Hematopoietic multipotent progenitor cell treated with erythropoietin and hydrocortisone succinate and interleukin-3 and kit ligand, for 8 days (in vitro differentiated cells): ENCODE measurements at places on chromosomes 12 and 14.
A peak's percentile ranks its signal among the peaks of the same experiment; 100 is the strongest.

DNA sequence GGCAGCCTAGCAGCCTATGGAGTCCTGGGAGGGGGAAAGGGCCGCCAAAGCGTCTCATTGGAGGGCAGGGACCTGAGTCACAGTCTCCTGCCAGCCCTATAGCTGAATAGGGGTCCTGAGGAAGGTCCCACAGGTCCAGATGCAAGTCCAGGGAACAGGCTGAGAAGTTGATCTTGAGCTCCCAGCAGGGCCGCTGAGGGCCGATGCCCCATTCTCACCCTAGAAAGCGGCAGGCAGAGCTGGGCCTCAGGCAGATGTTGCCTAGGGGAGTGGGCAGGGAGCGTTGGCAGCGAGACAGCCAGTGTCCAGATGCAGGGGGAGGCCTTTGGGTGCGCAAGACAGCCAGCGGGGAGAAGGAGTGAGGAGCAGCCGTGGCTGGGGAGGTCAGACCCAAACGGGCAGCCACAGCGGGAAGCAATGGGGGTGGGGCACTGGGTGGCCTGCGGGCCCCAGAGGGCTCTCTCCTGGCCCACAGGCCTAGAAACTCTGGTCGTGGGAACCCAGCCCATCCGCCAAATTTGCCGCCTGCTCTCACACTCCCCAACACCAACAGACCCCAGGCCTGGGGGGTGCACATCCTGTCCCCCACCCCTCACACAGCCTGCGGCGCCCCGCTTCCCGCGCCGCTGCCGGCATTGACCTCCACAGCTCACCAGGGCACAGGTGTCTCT is 1.1 kb downstream of the HDAC7 start:
- DNase-seq: peak; percentile 55

DNA sequence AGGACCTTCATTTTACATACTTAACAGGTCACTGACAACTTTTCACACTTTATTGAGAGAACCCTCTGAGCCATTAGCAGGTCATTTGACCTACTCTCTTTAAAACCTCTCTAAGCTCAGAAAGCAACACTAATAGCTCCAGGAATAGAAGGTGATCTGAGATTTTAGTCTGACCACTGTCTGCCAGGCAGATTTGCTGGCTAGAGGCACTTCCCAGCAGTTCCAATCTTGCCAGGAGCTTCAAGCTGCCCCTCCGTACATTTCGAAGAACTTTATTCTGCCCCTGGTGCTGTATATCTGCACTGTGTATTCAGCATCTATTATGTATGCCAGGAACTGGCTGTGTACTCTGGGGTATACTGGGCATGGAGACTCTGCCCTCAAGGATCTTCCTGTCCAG is 56.3 kb downstream of the GPHB5 start:
- no peak for DNase-seq

DNA sequence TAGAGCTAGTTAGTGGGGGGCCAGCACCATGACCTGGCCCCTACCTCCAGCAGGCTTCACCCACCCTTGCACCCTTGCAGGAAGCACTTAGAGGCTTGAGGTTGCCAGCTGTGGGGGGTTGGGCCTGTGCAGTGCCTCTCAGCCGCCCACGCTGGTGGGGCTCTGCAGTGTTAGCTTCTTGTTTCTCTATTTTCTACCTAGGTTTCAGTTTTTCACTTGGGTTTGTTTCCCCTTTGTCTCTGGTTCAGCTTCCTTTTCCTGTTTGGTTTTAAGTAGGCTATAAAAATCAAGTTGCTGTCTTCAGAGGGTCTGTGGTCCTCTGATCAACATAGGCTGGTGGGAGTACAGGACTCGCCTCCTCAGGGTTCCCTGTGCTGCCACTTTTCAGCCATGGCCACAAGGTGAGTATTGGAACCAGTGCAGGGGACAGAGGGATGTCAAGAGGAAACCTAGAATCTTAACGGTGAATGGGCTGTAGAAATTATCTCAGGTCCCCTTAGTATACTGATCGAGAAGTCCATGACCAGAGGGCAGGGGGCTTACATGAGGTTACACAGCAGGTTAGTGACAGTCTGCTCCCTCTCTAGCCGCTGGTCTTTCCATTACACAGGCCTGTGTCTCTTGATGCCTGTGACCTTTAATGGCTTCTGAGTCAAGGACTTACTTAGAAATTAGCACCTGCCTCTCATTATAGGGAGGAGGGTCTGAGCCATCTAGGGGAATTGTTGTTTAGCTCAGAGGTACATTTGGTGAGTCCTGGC is at the start of gene EVL:
Gene EVL, plus strand, starts transcription at position 312 of the 761 bp plus-strand sequence. Its CDS starts 79 bp downstream, at position 391.
- DNase-seq: peak; percentile 56

DNA sequence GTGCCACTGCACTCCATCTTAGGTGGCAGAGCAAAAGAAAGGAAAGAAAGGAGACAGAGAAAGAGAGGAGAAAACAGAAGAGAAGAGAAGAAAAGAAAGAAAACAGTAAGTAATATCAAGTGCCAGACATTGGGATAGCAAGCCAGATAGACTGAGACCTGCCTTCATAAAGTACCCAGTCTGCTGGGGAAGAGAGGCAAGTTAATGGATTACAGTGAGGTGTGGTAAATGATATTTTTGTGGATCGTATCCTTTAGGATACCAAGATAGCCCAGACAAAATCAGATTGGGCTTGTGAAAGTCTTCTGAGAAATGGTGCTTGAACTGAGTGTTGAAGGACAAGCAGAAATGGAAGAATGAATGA is 1.5 kb upstream of the SPTSSA start:
- DNase-seq: no peak

GRCh38 chr12:131098178-131098981 is 144.7 kb downstream of the ADGRD1 start:
- no peak for DNase-seq

- peak; percentile 79 for DNase-seq
Measured at GRCh38 chr12:4562034-4562657, at the start of gene DYRK4. Gene DYRK4, plus strand, starts transcription at chr12:4562208. Its CDS starts 38 bp downstream, at chr12:4562246.

GRCh38 chr12:122081697-122082221 is 3.2 kb downstream of the MLXIP start:
- DNase-seq: peak; percentile 65

GRCh38 chr14:94617988-94618822 is 6.0 kb downstream of the SERPINA3 start:
- DNase-seq: no peak

DNA sequence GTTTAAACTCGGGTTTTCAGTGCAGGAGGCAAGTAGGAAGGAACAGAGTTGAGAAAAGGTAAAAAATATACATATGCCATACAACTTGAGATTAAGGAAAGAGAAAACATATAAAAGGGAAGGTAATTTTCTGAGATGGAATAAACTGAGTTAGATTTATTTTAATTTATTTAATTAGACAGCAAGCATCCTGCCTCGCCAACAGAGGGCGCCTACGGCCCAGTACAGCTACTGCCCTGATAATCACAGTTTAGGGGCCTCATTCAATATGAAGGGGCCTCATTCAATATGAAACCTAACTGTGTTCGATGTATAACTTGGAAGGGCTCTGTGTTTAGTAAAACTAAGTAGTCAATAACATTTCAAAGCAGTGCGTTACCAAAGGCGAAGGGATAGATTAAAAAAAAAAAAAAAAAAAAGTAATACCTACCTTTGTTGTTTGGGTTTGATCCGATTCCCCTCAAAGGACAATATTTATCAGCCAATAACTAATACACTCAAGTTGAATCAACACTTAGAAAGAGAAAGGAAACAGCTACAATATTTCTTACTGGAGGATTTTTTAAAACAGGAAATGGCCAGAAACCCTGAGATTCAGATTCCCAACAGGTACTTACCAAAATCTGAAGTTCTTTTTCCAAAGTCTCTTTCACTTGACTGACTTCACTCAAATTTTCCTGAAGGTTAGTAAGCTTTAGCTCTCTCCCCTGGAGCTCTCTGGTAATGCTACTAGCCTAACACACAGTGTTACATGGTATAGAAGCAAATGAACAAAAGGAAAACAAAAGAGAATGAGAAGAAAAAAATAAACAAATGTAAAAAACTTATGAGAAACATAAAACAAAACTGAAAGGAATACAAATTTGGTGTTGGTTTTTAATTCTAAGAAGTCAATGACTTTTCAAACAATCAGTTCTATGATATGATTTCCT is 70.0 kb upstream of the VPS33A start:
- DNase-seq: peak; percentile 54

- DNase-seq: no peak
Measured at GRCh38 chr14:100589760-100590469, 2.7 kb upstream of the BEGAIN start.

- DNase-seq: no peak
Measured at GRCh38 chr14:98345161-98345560, 926.8 kb downstream of the BCL11B start.

DNA sequence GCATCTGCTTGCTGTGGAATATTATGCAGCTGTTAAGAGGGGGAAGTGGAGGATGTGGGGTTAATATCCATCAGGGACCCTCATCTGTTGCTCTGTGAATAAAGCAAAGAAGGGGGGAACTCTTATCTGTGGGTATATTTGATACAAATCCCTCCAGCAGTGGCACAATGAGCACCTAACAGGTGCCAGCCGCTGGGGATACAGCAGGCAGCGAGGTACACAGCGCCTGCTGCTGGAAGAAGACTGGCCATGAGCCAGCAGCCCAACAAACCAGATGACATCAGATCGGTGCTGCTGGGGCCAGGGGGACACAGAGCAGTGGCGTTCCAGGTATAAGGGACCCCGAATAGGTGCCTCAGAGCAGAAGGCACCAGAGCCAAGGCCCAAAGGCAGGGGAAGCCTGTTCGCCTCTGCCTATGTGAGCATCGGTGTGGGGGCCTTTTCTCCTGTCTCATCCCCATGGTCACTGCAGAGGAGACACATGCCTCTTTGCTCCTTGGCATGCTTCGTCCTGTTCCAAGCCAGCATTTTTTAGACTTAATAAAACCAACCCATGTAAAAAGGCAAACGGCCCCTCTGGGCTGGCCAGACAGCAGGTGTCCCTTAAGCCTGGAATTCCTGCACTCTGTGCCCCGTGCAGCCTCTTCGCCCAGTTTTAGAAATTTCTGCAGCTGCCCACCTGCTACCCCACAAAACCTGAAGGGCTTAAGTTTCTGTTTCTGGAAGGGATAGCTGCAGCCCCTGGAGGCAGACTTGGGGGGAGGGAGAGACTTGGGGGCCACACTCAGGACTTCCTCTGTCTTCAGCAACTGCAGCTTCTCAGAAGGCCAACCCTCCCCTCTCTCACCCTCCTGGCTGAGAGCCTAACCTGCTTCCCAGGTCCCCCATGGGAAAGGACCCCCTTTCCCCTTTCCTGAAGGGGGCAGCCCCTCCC is 1.6 kb upstream of the CKB start:
- no peak for DNase-seq

- no peak for DNase-seq
Measured at GRCh38 chr12:32494656-32495055, 95.3 kb downstream of the FGD4 start.

- DNase-seq: no peak
Measured at GRCh38 chr14:19771895-19772430, 1.3 kb upstream of the OR4M1 start.

- no peak for DNase-seq
Measured at GRCh38 chr12:132202929-132203721, 58.9 kb downstream of the NOC4L start.
